Stimulated activated CD8-positive, alpha-beta memory T cell treated with anti-CD3 and anti-CD28 coated beads, Interleukin-2, amount 100 ng/mL, for 48 hours (primary cell): ENCODE measurements at places on chromosomes 2 and 18.

- no peak for DNase-seq
These were observed 285.1 kb upstream of the HDAC4 start for GRCh38 chr2:239685965-239686364.

DNA sequence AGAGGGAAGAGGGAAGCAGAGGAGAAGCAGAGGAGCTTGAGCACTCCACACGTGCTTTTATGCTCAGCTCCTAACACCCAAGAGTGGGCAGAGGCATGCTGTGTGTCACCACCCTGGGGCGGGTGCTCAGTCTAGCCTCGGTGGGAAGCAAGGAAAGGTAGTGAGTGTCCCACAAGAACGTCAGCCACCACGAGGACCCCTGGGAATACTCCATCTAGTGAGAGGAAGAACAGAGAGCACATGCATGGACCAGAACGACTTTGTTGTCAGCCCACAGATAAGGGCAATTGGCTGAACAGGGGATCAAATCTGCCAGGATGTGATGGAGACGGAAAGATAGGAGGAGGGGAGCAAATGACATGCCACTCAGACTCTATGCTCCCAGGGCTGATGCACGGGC is 83.4 kb downstream of the XDH start:
- DNase-seq: no peak

GRCh38 chr2:56077359-56077915 is 106.4 kb upstream of the CCDC85A start:
- no peak for DNase-seq

DNA sequence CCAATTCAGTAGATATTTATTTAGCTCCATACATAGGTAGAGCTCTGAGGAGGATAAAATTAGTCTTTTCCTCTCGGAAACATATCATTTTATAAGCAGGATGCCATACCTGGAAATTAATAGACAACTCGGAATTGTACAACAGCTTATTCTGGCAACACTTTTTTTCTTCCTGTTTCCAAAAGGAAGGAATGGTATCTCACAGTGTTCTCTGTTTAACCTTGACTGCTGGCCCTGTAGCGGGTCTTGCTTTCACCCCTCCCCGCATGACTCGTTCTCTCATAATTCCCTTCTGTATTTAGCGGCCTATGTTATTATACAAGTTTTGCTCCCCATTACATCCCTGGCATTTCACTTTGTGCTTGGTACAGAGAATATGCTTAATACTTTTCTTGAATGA is 2.5 kb upstream of the KYNU start:
- DNase-seq: no peak

DNA sequence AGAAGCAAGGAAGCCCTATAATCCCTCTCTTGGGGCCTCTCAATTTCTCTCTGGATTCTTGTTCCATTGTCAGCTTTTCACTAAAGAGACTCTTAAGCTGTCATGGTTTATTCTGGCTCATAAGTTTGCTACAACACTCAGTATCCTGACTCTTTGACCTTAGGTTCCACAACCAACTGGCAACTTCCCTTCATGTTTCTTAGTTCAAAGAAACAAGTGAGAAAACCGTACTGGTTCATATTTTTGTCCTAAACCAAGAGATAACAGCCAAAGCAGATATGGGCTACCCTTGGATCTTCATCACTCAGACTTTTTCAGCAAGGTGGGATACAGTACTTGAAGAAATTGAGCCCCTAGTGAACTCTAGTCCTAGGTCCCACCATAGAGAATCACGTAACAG is 109.9 kb upstream of the CRIM1 start:
- DNase-seq: no peak

GRCh38 chr2:96413323-96413722 is 77.8 kb downstream of the NCAPH start:
- DNase-seq: no peak

DNA sequence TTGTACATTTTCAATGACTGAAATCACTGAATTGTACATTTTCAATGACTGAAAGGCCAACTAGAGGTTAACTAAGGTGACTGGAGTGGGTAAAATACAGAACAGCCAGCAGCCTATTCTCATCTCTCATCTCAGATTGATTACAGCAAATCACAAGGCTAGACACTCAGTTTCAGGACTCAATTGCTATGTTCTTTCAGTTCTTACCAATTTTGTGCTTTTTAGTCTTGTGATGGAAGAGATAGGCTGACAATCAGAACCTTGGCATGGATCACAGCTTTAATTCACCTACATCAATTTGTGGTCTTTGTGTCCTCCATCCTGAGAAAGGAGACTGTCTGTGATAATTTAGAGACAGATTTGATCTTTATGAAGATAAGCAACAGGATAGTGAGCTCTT is 124.7 kb downstream of the GULP1 start:
- no peak for DNase-seq

DNA sequence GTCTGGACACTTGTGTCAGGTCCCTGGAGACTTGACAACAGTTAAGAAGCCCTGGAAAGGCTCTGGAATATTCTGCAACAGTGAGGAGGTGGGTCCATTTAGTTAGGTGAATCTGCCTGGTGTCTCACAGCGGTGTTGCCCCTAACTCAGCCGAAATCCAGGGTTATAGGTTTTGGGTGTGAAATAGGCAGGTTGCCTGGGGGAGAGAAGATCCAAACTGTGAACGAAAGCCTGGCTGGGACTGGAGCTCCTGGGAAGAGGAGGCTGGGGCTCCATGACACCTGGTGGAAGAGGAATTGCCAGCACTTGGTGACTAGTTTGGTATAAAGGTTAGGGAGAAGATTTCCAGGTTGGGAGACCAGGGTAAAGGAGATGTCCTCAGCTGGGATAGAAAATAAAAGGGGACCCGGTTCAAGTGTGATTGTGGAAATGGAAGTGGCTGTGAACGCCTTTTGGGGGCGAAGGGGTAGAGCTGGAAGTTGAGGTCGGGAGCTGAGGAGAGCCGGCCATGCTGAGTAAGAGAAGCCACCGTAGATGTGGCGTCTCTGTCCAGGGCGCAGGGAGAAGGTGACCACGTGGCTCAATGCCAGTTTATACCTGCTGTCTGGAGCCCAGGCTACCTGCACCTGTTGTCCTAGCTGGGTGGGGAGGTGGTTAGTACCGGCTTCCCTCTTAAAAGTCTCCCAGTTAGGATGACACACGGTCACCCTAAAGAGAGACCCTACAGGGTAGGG is 3.0 kb upstream of the GAREM2 start:
- DNase-seq: no peak
